ENCODE measurements at places on chromosomes 6 and 20.

DNA sequence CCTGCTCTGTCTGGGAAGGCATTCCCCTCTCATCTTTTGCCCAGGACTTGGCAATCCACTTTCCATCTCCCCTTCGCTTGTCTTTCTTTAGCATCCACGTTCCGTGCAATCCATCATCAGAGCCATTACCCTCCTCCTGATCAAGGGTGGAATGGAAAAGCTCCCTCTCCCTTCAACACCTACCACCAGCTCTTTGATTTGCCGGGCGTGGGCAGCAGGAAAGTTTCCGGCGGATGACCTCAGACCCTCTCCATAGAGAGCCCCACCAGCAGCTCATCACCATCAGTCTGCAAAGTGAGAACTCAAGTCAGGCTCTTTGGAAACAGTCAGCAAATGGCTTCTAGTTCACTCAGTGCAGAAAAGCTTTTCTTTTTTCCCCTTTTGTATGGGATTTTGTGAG, 76.2 kb downstream of the TSHZ2 start:
- no peak overlapping the region for H3K4me3 ChIP-seq
- no peaks in the 10 kb centered on the region for H3K4me1 ChIP-seq
- no peaks in the 10 kb centered on the region for H3K27me3 ChIP-seq
- no peak overlapping the region for H3K27ac ChIP-seq
- no peak for DNase-seq

GRCh38 chr20:34569598-34569997, 11.1 kb downstream of the MAP1LC3A start:
- H3K4me3 ChIP-seq: no peak overlapping the region
- DNase-seq: no peak
- H3K27me3 ChIP-seq: no peaks in the 10 kb centered on the region
- peaks cover 7% of the 10 kb centered on the region for H3K4me1 ChIP-seq

- DNase-seq: peak; percentile 97
- H3K4me3 ChIP-seq: no peak overlapping the region
- H3K27ac ChIP-seq: peak overlapping the region; percentile 67
- H3K4me1 ChIP-seq: peaks cover 28% of the 10 kb centered on the region
- H3K36me3 ChIP-seq: peaks cover 8% of the 10 kb centered on the region
Measured at GRCh38 chr6:35360349-35361138, 18.2 kb downstream of the PPARD start.

GRCh38 chr6:88586371-88587149, 376.9 kb downstream of the RNGTT start:
- no peak overlapping the region for H3K4me3 ChIP-seq
- DNase-seq: no peak
- H3K27me3 ChIP-seq: no peaks in the 10 kb centered on the region
- H3K36me3 ChIP-seq: no peaks in the 10 kb centered on the region
- H3K27ac ChIP-seq: no peak overlapping the region
- no peaks in the 10 kb centered on the region for H3K4me1 ChIP-seq

Measured in HepG2 (cell line).